Activated B cell treated with CpG ODN at 0.5 μM for 24 hours (primary cell): ENCODE measurements at places on chromosomes 2 and 18.

GRCh38 chr2:173279527-173279868, 75.2 kb upstream of the CDCA7 start:
- DNase-seq: no peak

GRCh38 chr2:196307775-196308305, 136.5 kb upstream of the STK17B start:
- no peak for DNase-seq

DNA sequence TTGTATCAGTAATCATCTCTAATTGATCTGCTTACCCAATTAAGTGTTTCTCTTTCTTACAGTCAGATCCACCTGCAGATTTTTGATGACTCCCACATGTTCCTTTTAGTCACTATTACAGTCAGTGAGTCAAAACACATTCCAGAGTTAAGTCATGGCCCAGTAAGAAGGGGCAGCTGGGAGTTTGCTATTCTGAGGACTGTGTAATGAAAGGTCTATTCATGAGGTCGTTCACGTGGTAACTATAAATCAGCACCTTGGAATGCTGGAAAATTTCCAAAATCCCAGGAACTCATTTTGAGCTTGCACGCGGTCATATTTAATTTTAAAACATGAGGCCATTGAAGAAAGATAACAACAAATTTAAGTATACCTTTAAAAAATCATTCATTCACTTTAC, 252.5 kb downstream of the XIRP2 start:
- no peak for DNase-seq

DNA sequence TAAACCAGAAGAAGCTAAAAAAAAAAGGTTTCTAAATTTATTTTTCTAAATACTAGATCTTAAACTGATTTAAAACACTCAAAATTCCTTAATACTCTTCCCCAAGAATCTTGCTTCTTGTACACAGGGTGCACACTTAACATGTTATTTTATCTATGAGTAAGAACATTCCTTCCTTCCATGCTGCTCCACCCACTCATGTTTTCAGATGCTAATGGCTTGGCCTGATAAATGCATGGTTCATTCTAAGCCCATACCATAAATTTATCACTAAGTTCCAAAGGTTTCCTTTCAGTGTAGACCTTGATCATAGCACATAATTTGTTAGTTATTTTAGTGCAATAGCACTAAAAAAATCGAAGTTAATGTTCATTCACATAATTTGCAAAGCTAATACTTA, 8.1 kb downstream of the FBXO48 start:
- DNase-seq: no peak

GRCh38 chr2:21642647-21643046, 518.9 kb downstream of the TDRD15 start:
- DNase-seq: no peak
